ENCODE measurements at places on chromosomes 16 and 17.

GRCh38 chr16:21277927-21278706, at the start of gene CRYM:
Gene CRYM (minus strand): TSS chr16:21278290. CDS start chr16:21278251, 39 bp downstream.
- DNase-seq: no peak

DNA sequence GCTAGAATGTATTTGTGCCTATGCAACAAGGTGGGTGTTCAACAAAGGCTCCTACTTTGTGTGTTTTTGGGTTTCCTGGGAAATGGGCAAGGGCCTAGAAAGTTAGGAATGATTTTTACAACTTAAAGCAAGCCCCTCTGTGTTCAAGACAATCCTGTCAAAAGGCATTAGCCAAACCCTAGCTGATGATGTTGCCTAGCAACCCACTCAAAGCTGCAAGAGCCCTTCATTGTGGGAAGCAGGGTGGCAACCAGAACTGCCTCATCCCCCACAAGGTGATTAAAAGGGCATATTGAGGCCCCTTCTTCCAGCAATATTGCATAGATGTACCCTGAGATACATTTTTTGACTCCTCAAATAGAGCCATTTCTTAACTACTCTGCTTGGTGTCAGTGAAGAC, 16.0 kb upstream of the RASL10B start:
- no peak for DNase-seq

DNA sequence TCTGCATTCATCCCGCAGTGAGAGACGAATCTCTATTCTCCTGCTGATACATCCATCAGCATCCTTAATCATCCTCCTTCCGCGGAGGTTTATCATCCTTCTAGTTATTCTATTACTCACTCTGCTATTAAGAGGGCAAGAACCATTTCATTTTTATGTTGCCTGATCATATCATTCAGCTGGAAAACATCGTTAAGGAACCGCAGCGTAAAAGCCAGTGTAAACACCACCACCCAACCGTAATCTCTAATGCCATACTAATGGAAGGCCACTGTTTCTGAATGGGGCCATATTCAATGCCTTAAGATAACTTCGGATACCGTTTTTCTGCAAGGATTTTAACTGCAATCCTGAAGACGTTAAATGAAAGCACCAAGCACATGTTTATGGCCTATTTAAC, 36.7 kb upstream of the ERCC4 start:
- no peak for DNase-seq

DNA sequence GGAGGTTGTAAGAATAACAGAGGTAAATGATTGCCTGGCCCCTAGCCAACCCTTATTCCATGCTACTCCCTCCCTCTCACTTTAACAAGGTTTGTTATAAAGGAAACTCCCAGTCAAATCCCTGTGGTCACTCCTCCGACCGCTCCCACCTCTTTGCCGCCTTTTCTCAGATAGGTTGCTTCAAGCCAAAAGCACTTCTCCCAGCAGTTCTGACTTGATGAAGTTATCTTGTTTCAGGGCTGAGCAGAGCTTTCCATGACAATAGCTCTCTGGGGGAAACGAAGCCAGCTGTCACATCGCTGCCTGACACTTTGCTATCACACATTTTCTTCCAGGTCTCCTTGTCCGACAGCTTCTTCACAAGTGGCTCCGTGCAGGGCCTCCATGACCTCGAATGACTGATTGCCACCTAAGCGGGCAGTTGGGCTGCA, 278.6 kb downstream of the HAPSTR1 start:
- DNase-seq: no peak

DNA sequence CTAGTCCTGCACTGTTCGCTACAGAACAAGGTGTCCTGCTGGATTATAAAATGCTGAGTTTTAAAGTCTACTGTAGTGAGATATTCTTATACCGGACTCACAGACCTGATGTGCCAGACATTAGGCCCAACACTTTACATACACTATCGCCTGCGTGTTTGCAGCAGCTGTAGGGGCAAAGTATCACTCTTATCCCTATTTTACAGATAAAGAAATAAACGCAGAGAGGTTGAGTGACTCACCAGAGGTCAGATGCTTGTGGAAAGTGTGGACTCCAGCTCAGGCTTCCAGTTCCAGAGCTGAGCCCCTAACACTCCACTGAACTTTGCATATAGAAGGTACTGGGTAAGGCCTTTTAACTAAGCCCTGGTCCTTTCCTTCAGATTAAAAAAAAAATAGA, 47.4 kb downstream of the PLXDC1 start:
- DNase-seq: no peak

DNA sequence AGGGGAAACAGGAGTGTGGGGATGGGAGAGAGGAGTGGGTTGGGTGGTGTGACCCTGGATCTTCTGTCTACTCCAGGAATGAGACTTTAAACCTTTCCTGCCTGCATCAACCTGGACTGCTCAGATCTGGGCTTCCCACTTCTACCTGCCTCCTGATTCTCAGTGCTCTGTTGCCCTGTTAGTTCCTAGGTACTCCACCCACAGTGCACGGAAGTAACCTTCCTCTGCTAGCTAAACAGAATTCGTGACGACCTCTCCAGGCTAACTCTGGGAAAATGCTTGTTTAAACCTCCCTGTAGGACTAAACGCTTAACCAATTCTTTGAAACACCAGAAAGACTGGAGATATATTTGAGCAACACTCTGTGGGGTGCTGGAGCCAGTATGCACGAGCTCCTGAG, 83.4 kb upstream of the CLEC3A start:
- DNase-seq: no peak

- no peak for DNase-seq
Observed at GRCh38 chr17:31487648-31488263, 96.3 kb downstream of the RAB11FIP4 start.

DNA sequence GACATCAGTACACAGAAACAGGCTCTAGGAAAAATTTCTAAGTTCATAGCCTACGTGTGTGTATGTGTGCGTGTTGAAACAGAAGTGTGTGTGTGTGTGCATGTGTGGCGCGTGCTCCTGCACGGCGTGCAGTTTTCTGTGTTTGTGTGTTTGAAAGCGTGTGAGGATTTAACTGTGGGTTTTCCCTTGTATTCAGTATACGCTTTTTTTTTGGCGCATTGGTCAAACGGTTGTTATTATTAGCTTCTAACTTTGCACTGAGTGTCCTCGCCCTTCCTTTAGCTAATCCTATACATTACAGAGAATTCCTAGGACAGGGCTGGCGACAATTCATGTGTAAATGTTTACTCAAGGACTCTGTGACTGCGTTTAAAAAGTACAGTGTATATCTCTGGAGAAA, 23.0 kb downstream of the TMC6 start:
- DNase-seq: no peak

DNA sequence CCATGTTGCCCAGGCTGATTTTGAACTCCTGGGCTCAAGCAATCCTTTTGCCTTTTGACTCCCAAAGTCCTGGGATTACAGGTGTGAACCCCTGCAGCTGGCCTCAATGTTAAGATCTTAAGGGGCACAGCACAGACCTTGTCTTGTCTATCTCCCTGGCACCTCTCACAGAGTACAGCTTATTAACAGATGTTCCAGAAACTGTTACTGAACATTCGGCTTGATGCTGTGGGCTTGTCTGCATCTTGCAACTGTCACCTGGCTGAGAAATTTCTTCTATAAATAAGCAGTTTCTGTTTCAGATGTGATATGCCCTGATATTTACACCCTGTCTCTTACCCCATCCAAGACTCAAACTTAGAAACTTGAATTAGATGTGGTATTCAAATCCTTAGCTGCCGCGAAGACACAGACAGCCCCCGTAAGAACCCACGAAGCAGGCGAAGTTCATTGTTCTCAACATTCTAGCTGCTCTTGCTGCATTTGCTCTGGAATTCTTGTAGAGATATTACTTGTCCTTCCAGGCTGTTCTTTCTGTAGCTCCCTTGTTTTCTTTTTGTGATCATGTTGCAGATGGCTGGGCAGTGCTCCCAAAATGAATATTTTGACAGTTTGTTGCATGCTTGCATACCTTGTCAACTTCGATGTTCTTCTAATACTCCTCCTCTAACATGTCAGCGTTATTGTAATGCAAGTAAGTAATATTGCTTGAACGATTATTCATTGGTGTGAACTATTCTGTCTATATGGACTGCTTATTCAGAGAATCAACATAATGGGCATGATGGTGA, at the start of gene TNFRSF17:
Gene TNFRSF17 (plus strand): TSS at position 450 of the 791 bp plus-strand sequence. CDS start 115 bp downstream, at position 565.
- DNase-seq: no peak

GRCh38 chr17:1896243-1897104, 66.7 kb downstream of the RPA1 start:
- no peak for DNase-seq

GRCh38 chr17:34692920-34693319, 113.5 kb downstream of the TMEM132E start:
- no peak for DNase-seq

- DNase-seq: no peak
Observed at GRCh38 chr16:70565053-70565452, 41.4 kb downstream of the SF3B3 start.

GRCh38 chr17:80491478-80492342, 15.3 kb upstream of the NPTX1 start:
- DNase-seq: no peak

GRCh38 chr17:48231995-48232959, 124.7 kb downstream of the SNX11 start:
- DNase-seq: no peak

- DNase-seq: no peak
Observed at GRCh38 chr16:85712801-85713200, 24.0 kb upstream of the GINS2 start.

- no peak for DNase-seq
Observed at GRCh38 chr17:80393961-80394360, 21.0 kb upstream of the ENDOV start.

GRCh38 chr17:81142301-81143199, 22.8 kb upstream of the PVALEF start:
- DNase-seq: peak; percentile 60

DNA sequence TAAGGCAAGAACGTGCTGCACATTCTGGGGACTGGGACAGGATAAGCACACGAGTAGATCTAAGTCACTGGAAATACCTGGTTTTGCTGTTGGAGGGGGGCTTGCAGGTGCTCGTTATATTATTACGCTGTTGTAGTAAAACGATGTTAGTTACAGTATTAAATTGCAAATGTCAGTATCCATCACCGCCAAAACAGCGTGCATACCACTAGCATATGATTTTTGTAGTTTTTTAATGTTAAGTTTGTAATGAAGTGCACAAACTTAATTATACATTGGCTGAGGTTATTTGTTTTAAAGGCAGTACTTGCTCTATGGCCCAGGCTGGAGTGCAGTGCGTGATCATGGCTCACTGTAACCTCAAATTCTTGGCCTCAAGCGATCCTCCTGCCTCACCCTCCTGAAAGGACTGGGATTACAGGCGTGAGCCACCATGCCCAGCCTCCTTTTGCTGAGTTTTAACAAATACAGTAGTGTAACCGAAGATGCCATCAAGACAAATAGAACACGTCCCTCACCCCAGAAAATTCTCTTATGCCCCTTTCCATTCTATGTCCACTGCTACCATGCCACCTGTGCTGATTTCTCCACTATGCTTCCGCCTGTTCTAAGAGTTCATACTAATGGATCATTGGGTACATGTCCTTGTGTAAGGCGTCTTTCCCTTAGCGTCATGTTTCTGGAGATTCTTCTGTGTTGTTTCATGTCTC, 20.7 kb upstream of the CSNK1D start:
- DNase-seq: no peak

- no peak for DNase-seq
Observed at GRCh38 chr17:65495122-65496055, 66.1 kb downstream of the AXIN2 start.

DNA sequence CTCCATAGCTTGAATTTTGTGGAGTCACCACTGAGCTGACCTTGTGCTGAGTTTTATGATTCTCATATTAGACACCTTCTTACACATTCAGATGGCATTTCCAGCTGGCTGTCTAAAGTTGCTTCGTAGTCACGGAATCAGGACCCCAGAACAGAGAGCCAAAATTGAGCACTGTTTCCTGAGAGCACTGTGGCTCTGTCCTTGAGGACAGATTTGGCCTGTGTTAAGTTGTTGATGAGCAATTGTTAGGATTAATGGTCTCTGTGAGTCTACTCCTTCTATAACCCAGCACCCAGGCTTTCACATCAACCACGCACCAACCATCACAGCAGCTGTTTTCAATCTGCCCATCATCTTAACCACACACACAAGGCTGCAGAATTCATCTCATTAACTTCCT, 277.5 kb upstream of the HSBP1 start:
- DNase-seq: no peak

GRCh38 chr16:35147556-35148504, 1688.4 kb downstream of the TP53TG3F start:
- no peak for DNase-seq

- no peak for DNase-seq
Observed at GRCh38 chr17:63764716-63765115, 8.7 kb downstream of the CCDC47 start.

DNA sequence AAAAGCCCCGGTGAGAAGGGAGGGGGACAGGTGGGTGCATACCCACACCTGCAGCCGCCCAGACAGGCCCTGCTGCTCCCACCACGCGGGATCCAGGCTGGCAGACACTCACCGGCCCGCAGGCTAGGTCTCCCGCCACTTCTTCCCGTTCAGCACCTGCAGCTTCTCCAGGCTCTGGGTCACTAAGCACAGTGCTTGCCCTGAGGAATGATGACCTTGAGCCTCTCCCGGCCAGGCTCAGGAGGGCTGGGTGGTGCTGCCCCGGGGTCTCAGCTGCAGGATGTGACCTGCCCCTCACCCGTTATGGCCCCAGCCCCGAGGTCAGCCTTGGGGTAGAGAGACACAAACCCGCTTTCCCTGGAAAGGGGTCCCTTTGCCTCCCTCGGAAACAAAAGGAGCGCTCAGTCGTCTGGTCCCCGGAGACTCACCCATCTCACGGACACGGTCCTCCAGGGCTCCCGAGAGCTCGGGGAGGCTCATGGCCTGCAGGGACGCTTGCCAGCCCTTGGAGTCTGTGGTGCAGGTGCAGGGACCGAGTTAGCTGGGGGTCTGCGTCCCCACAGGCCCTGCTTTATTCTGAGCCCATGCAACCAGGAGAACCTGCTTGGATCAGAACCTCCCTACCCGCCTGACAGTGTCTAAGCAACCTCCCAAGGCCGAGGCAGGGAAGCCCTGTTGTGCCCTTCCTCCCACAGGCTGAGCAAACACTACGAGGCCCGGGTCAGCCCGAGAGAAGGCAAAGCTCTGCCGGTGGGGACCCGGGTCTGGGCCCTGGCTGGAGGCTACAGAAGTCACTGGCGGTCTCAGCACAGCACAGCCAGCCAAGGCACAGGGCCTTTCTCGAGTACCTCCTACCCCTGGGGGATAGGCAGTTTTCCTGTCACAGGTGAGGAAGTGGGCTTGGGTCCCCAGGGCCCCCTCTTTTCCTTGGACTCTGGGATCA, 3.8 kb downstream of the NUDT16L1 start:
- no peak for DNase-seq

DNA sequence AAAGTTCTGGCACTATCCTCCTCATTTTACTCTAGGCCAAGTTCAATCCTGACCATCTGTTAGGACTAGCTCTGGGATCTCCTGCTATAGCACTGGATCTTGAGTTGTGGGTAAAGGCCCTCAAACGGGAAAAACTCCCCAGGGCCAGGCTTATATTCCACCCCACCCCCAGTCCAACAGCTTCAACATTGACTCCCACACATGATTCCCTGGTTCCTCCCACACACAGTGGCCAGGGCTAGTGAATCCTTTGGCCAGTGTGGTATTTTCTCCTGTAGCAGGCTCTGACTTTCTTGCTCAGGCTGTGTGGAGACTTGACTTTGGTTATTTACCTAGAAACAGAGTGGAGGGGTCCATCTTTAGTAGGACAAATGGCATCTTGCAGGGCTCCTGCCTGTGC, 10.3 kb upstream of the AKAP10 start:
- DNase-seq: no peak

All from fibroblast of the conjunctiva (primary cell).